GM20000 (cell line): ENCODE measurements at places on chromosomes 16 and 17.

DNA sequence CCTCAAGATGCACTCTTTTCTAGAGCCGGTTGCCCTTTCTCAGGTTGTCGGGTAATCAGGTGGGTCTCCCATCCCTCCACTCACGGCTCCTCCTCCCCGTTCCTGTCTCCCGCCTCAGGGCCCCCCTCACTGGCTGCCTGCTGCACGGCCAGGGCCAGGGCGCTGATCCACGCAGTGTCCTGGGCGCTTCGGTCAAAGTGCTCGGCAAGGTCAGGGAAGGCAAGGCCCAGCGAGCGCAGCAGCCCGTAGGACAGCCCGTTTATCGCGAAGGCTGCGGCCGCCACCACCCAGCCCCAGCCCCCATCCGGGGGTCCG, 753 bp downstream of the SLC16A11 start:
- no peak for DNase-seq

DNA sequence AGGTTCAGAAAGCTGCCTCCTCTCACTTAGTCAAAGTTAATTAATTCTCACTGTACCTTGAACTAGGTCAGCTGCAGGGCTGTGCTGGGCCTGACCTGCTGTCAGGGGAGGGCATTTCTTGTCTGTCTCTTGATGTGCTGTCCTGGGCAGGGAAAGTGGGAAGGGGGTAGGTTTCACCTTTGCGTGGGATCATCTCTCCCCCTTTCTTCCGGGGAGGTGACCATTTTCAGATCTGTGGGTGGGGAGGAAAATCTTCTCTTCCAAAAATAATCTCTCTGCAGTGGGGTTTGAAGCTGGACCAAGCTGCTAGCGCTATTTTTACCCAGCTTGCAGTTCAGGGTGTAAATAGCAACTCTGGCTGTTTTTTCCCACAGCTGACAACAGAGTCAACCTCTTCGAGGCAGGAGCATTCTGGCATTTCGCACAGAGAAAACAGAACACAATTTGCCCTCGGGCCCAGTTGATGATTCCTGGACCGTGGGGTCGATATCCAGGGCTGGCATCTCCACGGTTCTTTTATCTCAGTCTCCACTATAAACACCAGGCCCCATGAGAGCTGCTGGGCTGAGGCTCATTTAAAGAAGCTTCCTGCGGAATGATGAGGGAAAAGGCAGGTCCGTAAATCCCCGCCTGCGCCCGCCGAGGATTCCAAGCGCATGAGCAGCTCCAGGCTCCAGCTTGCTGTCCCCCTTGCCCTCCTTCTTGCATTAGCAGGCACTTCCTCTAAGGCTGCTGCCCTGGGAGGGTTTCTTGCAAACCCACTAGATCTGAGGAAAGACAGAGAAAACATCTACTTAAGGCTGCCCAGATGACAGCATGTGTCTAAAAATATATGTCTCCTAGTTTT, 93.9 kb downstream of the YPEL2 start:
- no peak for DNase-seq

- DNase-seq: no peak
Measured at GRCh38 chr16:79564671-79565107, 35.8 kb downstream of the MAF start.

DNA sequence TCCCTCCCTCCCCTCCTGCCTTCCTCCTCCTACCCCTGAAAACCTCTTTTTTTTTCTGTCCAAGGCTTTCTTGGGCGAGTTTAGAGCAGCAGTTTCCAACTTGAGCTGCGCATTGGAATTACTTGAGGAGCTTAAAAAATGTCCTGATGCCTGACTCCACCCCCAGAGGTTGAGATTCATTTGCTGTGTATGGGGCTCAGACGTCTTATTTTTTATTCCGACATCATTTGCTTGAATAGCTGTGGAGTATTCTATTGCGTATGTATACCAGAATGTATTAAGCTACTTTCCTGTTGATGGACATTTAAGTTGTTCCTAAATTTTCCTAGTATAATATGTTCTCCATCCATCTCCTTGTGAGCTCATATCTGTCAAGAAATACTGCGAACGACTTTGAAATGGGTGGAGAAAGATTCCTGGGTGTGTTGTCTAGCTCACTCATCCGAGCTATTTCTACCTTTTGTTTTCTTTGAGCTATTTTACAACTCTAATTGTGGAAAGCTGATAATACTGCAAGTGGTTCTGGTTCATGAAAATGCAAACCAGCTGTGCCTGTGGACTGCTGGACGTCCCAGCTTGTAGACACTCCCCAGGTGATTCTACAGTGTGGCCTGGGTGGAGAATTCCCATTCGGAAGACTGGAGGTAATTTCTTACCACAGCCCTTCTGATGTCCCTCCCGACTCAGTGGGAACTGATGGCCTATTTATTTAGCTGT, 40.5 kb downstream of the CMIP start:
- DNase-seq: no peak

- DNase-seq: peak; percentile 79
Measured at GRCh38 chr17:80891397-80892018, 100.1 kb upstream of the CHMP6 start.

- no peak for DNase-seq
Measured at GRCh38 chr16:23959752-23960072, 123.9 kb downstream of the PRKCB start.

GRCh38 chr16:19696328-19696727, 21.7 kb downstream of the KNOP1 start:
- no peak for DNase-seq

DNA sequence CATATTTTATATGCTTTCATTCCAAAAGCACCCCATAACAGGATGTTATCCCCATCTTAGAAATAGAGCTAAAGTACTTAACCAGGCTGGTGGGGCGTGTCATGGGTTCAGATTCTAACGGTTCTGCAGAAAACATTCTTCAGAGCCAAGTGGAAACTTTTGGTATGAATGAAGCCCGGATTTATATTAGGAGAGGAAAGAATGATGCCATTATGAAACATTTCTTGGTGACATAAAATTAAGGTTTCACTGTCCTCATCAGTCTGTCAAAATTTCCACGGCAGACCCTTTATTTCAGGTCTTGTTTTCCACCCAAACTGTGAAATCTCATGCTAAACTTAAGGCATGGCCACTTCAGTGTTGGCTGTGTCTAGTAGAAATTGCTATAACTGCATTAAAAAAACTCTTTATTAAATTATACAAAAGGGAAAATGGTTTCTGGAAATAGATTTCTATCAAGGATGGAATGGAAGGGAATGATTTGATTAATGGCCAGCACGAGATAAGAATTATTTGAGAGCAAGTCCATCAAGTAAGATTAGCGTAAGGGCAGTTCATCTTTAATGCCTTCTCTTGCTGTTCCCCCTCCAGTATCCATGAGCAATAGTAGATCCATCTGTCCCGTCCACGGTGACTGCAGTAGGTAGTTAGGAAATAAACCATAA, 11.7 kb downstream of the PRKCA start:
- DNase-seq: no peak

DNA sequence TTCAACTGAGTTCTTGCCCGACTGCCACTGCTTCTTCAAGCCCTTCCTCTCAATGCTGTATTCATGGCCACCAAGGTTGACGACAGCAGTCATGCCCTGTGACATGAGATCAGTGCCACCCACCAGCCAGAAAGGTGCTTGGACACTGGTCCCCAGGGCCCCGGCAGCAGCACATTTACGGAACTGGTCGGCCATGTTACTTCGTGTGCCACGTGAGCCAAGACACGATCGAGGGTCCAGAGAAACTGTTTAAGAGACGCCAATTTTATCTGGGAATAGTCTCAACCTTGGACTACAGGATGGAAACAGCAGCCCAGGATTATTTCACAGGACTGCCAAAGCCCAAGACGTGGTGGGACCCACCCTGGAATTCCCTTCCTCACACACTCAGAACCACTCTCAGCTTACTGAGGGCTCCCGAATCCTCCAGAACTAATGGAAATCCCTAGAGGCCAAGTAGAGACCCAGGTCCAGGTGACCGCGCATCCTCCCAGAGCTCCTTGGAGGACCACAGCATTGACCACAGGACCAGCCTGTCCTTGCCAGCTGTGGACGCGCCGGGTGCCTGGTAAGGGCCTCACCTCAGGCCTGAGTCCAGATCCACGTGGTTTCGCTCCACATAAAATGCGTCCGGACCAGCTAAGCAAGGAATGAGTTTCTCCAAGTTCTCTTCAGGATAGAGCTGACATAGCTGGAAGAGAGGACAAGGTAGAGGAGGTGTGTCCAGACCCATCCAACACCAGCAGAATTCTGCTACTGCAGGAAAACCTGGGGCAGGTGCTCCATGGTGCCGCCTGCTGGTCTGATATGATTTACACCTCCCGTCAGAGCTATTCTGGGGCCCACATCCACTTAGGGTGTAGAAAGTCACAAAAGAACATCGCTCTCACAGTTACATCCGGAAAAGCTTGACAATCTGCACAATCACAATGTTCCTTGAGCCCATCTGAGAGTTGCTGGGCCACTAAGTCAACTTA, 28.2 kb downstream of the MAP1LC3B start:
- DNase-seq: no peak

- DNase-seq: no peak
Measured at GRCh38 chr17:44786551-44787081, 27.8 kb downstream of the ADAM11 start.

DNA sequence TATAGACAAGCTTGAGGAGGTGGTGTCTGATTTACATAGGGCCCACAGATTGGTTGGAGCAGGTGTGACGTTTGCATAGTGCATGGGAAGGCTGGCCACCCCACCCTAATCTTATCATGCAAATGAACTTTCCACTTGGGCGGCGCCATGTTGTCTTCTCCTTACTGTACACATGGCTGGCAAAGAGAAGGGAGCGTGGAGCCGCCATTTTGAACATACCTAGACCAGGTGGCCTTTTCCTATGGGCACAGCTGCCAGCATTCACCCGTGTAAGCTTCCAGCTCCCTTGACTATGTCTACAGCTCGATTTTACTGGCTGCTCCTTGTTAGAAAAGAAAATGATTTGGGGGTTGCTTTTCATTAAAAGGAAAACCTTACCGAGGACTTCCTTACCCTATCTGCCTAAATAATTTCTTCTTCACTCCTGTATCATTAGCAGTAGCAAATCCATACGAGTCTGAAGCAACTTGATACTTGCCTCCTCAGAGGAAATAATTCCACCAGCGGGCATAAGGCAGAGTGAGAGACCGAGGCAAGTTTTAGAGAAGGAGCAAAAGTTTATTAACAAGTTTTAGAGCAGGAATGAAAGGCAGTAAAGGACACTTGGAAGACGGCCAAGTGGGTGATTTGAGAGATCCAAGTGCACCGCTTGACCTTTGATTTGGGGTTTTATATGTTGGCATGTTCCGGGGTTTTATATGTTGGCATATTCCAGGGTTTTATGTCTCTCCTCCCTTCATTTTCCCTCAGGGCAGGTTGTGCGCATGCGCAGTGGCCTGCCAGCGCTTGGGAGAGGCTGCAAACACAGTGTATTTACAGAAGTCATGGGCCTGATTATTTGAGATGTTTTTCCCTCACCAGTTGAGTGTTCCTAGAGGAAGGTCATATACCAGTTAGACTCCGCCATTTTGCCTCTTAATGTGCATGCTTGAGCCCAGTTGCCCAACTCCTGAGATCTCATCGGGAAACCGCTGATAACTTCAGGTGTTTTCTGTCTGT, 65.7 kb downstream of the MARF1 start:
- DNase-seq: no peak

DNA sequence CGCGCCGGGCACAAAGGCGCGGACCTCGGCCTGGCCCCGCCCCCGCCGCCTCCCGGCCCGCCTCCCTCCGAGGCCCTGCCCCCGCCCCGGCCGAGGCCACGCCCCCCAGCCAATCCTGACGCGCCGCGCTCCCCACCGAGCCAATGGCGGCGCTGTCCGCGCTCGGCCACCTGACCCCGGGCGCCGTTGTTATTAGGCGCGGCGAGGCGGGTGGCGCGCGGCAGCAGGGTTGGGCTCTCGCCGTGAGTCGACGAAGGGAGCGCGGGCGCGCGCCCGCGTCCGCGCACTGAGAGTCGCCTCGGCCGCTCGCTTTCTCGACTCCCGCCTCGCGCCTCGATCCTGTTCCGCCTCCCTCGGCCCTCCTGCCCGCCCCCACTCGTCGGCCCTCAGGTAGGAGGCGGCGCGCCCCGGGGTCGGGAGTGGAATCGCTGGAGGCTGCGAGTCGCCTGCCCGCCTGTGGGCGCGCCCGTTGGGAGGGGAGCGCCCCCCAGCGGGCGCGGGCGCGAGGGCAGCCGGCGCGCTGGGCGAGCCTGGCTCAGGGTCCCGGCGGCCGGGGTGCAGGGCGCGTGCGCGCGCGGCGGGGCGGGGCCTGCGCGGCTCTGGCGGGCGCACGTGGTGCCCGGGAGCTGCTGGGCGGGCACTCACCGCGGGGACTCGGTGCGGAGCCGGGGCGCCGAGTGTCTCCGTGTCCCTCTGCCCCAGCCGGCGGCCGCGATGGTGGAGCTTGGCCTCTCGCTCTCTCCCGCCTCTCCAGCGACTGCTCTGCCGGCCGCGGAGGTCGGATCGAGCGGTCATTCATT, 405 bp upstream of the CBLN1 start:
- DNase-seq: peak; percentile 96

DNA sequence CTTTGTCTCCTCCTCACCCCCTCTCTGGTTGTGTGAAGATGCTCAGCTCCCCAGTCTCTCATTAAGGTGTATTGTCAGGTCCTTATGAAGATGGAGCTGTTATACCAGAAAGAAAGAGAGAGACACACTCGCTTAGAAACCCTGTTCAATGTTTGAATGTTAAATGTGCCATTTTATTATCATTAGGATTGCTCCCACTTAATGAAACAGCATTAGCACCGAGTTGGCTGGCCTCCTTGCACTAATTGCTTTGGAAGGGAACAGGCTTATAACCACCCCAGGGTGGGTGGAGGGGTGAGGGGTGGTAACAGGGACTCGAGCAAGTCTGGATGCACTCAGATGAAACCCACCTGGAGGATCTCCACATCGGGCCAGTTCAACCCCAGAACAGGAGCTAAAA, 14.4 kb downstream of the PIPOX start:
- no peak for DNase-seq

DNA sequence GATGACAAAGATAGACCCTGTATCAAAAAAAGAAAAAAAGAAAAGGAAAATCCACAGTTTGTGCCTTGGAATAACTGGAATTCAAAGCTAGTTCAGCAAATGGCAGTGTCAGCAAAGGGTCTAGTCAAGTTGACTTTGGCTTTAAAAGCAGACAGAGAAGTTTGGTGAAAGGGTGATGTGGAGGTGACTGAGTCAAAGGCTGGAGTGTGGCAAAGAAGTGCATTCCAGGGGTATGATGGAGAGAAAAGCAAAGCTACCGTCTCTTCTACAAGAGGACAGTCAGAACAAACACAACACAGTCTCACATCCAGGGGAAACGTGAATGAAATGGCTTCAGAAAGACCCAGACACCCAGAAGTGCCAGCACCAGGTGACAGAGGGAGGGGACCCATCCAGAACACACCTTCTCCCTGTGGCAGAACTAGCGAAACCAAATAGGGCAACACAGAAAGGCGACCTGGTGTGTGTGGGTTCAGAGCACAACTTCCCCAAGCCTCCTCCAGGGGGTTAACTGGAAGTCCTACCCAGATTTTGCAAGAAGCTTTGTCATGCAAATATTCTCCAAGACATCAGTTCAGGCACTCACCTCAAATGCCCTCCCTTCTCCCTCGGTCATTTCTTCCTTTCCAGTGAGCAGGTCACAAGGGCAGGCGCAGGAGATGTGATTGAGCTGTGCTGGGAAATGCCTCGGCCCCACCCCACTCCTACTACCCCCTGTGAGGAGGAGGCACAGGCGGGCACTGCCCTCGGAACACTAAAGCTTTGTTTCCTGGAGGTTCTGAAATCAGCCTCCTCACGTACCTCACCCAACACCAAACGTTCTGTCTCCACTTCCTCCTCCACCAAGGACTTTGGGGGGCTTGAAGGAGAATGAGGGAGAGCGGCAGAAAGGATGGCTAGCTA, 481.9 kb downstream of the SOX9 start:
- no peak for DNase-seq

GRCh38 chr16:47036201-47036600, 62.7 kb upstream of the DNAJA2 start:
- no peak for DNase-seq

GRCh38 chr17:39601758-39602532, 5.8 kb downstream of the NEUROD2 start:
- peak; percentile 34 for DNase-seq
